ENCODE measurements at places on chromosomes 16 and 17.

DNA sequence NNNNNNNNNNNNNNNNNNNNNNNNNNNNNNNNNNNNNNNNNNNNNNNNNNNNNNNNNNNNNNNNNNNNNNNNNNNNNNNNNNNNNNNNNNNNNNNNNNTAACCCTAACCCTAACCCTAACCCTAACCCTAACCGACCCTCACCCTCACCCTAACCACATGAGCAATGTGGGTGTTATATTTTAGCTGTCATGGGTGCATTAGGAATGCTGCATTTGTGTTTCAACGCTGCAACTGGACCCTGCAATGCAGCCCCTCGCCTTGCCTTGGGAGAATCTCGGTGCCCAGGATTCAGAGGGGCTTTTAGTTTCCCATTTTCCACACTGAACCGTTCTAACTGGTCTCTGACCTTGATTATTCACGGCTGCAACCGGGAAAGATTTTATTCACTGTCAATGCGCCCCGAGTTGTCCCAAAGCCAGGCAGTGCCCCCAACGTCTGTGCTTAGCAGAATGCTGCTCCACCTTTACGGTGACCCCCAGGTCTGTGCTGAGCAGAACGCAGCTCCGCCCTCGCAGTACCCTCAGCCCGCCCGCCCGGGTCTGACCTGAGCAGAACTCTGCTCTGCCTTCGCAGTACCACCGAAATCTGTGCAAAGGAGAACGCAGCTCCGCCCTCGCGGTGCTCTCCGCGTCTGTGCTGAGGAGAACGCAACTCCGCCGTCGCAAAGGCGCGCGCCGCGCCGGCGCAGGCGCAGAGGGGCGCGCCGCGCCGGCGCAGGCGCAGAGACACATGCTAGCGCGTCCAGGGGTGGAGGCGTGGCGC lies 43.3 kb downstream of the POLR3K start:
- H3K4me1 ChIP-seq, result no peaks in the 10 kb centered on the region
- no peak overlapping the region for H3K27ac ChIP-seq

DNA sequence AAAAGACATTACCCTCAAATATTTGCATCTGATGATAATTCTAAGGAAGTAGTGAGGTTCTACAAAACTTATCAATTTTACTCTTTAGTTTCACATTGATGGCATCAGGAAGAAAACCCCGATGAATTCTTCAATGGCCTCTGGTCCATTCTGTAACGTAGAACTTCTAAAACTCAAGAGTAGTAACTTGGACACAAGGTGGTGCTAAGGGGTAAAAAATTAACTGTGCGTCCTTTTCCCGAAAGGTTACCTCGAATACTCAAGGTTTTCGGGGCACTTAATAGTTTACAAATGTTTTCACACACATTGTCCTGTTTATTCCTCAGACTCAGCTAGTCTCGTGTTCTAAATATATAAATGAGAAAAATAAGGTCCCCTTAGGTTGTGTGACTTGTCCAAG lies 517.3 kb upstream of the ZFHX3 start:
- no peak for DNase-seq
- H3K27me3 ChIP-seq, result no peaks in the 10 kb centered on the region
- no peak overlapping the region for H3K4me3 ChIP-seq
- no peaks in the 10 kb centered on the region for H3K4me1 ChIP-seq

GRCh38 chr16:79329166-79329521 lies 271.4 kb downstream of the MAF start:
- H3K4me1 ChIP-seq, result peaks cover 7% of the 10 kb centered on the region
- H3K4me3 ChIP-seq, result no peak overlapping the region
- H3K27me3 ChIP-seq, result peaks cover 18% of the 10 kb centered on the region
- no peak overlapping the region for H3K27ac ChIP-seq

DNA sequence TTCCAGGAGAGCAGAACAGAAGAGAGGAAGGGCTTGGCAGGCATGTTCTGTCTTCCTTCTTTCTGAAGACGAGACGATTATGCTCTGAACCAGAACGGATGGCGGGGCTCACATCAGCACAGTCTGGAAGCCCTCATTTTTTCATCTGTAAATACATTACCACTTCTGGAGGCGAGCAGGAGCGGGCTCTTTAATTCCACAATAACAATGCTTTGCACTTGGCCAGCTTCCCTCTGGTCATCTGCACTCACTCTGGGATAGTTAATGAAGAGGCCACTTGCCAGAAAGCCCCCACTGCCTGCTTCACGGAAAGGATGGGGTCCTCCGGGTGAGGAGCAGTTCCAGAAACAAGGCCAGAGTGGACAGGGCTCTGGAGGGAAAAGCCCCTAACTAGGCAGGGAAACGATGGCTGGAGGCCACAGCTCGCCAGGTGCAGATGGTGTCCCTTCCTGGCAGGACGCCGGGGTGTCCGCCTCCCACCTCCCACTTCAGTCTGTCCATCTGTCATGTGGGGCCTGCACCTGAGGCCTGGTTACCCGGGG lies 13.1 kb upstream of the BCAR1 start:
- peaks cover 55% of the 10 kb centered on the region for H3K27me3 ChIP-seq
- DNase-seq, result no peak
- peak overlapping the region; percentile 56 for H3K4me3 ChIP-seq
- H3K4me1 ChIP-seq, result peaks cover 6% of the 10 kb centered on the region
- H3K36me3 ChIP-seq, result no peaks in the 10 kb centered on the region

- peak overlapping the region; percentile 88 for H3K4me3 ChIP-seq
- H3K36me3 ChIP-seq, result peaks cover 42% of the 10 kb centered on the region
- H3K27me3 ChIP-seq, result no peaks in the 10 kb centered on the region
- H3K27ac ChIP-seq, result peak overlapping the region; percentile 97
- H3K4me1 ChIP-seq, result peaks cover 52% of the 10 kb centered on the region
These were observed 1.4 kb upstream of the VAMP2 start for GRCh38 chr17:8163978-8164814.

GRCh38 chr17:31286587-31286986 lies 10.5 kb downstream of the OMG start:
- H3K36me3 ChIP-seq, result peaks cover 2% of the 10 kb centered on the region
- H3K4me1 ChIP-seq, result peaks cover 6% of the 10 kb centered on the region
- H3K27ac ChIP-seq, result no peak overlapping the region
- no peak for DNase-seq
- no peak overlapping the region for H3K4me3 ChIP-seq

GRCh38 chr17:44745301-44745700 lies 13.5 kb upstream of the ADAM11 start:
- no peak overlapping the region for H3K4me3 ChIP-seq
- DNase-seq, result no peak
- no peak overlapping the region for H3K27ac ChIP-seq
- H3K36me3 ChIP-seq, result peaks cover 4% of the 10 kb centered on the region

- H3K4me3 ChIP-seq, result peak overlapping the region; percentile 89
- peaks cover 5% of the 10 kb centered on the region for H3K36me3 ChIP-seq
- H3K27me3 ChIP-seq, result no peaks in the 10 kb centered on the region
These were observed 559 bp downstream of the CLUH start for GRCh38 chr17:2710803-2711607.

DNA sequence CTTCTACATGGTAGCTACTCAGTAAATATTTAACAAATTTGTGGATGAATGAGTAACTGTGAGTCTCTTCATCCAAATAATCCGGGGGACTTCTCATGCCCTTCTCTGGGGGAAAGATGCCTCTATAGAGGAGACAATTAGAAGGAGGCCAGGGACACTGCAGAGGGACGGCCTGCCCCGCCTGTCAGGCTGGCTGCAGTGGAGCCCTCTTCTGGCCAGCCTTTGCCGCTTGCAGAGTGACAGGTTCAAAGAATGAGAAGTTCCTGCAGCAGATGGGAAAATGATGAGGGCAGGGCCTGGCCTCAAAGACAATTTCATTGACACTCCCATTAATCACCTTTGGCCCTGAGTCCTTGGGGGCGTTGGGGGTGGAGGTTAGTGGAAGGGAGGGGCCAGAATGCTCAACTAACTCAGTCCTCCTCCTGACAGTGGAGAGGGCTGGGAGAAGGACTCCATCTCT lies 339.0 kb downstream of the MAF start:
- H3K27me3 ChIP-seq, result no peaks in the 10 kb centered on the region
- H3K27ac ChIP-seq, result no peak overlapping the region
- H3K4me3 ChIP-seq, result no peak overlapping the region

DNA sequence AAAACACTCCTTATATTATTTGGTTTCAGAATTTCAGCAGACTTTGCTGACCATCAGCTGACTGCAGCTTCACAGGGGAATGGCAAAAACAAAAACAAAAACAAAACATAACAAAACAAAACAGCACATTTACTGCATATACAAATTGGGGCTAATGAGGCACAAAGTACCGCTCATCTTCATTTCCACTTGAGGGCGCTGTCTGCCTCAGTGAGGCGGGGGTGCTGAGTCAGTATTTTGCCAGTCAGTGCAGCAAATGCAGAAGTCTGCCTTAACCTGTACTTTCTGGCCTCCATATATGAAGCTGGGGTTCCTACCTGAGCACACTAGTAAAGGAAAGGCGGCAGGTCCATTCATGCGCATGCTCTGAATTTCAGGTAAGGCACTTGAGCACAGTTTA lies 13.5 kb upstream of the DYNLRB2 start:
- H3K4me1 ChIP-seq, result no peaks in the 10 kb centered on the region
- no peaks in the 10 kb centered on the region for H3K27me3 ChIP-seq
- no peak overlapping the region for H3K27ac ChIP-seq
- DNase-seq, result no peak

DNA sequence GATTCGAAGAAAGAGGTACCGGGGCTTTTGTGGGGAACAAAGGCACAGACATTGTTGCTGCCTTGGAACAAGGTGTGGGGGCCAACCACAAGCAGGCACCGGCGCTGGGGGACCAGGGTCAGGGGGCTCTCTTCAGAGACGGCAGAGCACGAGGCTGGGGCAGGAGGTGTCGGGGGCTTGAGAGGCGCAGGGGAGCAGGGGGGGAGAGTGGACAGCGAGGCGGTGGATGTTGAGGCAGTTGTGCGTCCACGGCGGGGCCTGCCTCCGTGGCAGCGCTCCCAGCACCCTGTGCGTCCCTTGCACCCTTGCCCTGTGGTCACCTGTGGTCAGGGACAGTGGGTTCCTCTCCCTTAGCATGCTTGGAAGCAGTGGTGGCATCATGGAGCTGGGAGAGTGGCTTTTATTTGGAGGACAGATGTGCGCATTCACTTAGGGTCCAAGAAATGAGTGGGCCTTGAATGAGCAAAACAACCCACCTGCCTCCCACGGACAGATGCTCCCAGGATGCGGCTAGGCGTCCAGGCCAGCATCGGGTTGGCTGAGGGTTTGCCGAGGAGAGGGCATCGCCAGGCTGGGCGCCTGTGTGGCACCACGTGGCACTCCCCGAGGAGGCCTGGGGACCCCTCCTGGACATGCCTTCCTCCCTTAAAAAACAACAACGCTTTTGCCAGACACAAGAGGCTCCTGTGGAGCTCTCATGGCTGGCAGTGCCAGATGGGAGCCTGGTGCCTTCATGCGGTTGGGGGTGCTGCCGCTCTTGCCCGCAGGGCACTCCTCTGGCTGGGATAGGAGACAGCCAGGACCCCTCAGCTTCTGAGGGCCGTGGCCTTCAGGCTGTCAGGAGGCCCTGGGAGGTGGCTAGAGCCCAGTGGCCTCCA lies 113.0 kb downstream of the BANP start:
- H3K4me1 ChIP-seq, result no peaks in the 10 kb centered on the region
- no peak overlapping the region for H3K27ac ChIP-seq
- no peaks in the 10 kb centered on the region for H3K27me3 ChIP-seq
- DNase-seq, result no peak

GRCh38 chr16:9275377-9275776 lies 183.9 kb downstream of the HAPSTR1 start:
- no peaks in the 10 kb centered on the region for H3K36me3 ChIP-seq
- H3K27me3 ChIP-seq, result peaks cover 24% of the 10 kb centered on the region
- H3K27ac ChIP-seq, result no peak overlapping the region
- H3K4me3 ChIP-seq, result no peak overlapping the region

GRCh38 chr16:5216441-5217080 lies 119.0 kb upstream of the EEF2KMT start:
- H3K4me1 ChIP-seq, result no peaks in the 10 kb centered on the region
- H3K36me3 ChIP-seq, result no peaks in the 10 kb centered on the region
- no peak for DNase-seq
- peaks cover 69% of the 10 kb centered on the region for H3K27me3 ChIP-seq
- no peak overlapping the region for H3K27ac ChIP-seq

DNA sequence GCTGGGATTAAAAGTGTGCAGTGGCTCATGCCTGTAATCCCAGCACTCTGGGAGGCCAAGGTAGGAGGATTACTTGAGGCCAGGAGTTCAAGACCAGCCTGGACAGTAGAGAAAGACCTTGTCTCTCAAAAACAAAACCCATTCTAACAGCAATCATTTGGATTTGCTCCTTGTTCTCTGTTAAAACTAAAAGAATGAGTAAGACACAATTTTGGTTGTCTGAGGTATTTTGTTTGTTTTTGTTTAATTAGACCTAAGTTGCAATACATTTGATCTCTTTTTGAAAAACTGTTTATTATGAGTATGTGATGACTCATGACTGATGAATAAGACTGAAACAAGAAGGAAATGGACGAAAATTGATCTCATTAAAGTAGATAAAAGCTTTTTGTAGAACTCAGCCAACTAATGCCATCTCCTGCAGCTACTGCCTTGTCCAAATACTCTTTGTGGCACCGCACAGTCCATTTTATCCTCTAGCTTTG lies 29.0 kb downstream of the GLG1 start:
- peaks cover 10% of the 10 kb centered on the region for H3K36me3 ChIP-seq
- H3K4me3 ChIP-seq, result no peak overlapping the region
- H3K4me1 ChIP-seq, result peaks cover 61% of the 10 kb centered on the region
- no peak for DNase-seq
- peak overlapping the region; percentile 22 for H3K27ac ChIP-seq

- no peaks in the 10 kb centered on the region for H3K4me1 ChIP-seq
- DNase-seq, result no peak
- H3K27ac ChIP-seq, result no peak overlapping the region
- no peak overlapping the region for H3K4me3 ChIP-seq
- H3K27me3 ChIP-seq, result no peaks in the 10 kb centered on the region
These were observed 15.6 kb downstream of the CAMKK1 start for GRCh38 chr17:3877220-3877619.

DNA sequence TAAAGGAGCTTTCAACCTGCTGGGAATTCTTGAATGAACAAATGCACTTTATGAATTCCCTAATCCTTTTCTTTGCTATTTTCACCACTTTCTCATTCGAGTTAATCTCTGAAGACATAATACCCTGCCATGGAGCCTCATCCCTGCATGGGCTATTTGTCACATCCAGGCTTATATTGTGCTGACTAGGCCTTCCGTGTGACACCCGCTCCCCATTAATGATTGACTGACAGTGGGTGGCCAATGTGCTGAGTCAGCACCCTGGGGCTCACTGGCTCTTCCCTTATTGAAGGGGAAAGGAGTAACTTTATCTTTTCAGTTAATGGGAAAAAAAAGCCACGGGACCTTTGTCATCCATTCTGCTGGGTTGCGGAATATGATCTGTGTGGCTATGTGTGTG lies 1024.8 kb upstream of the EEF2KMT start:
- no peak for DNase-seq
- no peaks in the 10 kb centered on the region for H3K4me1 ChIP-seq
- no peaks in the 10 kb centered on the region for H3K27me3 ChIP-seq
- no peak overlapping the region for H3K27ac ChIP-seq
- peaks cover 2% of the 10 kb centered on the region for H3K36me3 ChIP-seq
- no peak overlapping the region for H3K4me3 ChIP-seq

DNA sequence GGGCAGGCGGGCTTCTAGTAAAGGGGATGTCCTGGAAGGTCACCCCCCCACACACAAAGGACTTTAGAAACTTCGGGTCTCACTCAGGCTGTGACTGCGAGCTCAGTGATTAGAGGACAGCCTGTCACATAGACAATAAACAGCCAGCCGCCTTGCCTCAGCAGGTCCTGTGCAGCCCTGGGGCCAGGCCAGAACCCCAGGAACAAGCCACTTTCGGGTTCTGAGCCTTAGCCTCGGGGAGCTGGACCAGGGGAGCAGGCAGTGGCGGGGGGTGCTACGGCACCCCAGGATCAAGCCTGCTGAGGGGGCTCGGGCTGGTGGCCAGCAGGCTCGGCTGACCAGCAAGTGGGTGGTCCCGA lies 1.1 kb downstream of the GAS7 start:
- peaks cover 11% of the 10 kb centered on the region for H3K4me1 ChIP-seq
- DNase-seq, result no peak
- H3K27me3 ChIP-seq, result peaks cover 31% of the 10 kb centered on the region
- no peak overlapping the region for H3K27ac ChIP-seq
- H3K36me3 ChIP-seq, result peaks cover 6% of the 10 kb centered on the region
- H3K4me3 ChIP-seq, result peak overlapping the region; percentile 44

Measured in central memory CD8-positive, alpha-beta T cell (primary cell).